Activated naive CD8-positive, alpha-beta T cell treated with anti-CD3 and anti-CD28 coated beads, Interleukin-2, amount 10 ng/mL, durations not matched to agents 7 days and 5 days (primary cell): ENCODE measurements at places on chromosomes 6 and 20. TPM values are rescaled to one million over a fixed set of nuclear protein-coding genes. Genes with fewer than 3 reads are reported as not detected.

- no peak for DNase-seq
Measured at GRCh38 chr6:129251669-129252376, 368.9 kb downstream of the LAMA2 start.

DNA sequence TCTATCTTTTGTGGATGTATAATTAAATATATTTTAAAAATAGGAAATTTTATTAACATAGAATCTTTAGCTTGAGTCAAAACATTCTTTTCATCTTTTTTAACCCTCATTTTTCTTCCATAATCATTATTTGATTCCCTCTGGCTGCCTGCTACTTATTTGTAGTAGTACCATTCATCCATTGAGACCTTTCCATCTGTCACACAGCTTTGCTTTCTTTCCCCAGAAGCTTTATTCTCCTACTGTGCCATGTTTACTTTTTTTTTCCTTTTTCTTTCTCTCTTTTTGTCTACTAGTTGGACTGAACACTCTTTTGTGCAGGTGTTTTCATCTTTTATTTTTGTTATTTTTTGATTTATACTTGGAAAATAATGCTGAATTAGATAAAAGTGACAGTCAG is 522.6 kb upstream of the MMS22L start:
- no peak for DNase-seq

- no peak for DNase-seq
Measured at GRCh38 chr6:4656106-4656505, 120.1 kb upstream of the CDYL start.

DNA sequence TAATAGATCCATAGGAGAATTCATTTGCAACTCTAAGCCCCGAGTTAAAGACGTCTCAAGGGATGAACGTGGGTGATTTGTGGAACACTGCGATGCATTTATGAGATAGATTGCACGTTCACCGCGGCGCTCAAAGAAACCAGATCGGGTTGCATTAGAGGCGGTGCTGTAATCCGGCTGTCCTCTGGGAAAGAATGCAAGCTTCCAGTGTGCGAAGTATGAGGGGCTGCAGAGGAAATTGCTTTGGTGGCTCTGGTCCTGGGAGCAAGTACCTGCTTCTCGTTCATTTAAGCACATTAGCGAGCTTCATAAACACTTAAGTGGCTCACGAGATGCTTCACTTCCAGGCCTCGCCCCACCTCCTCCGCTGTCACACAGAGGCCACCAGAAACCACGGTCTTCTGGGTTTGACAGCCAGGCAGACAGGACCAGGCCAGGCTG is 182.3 kb downstream of the CDH4 start:
- DNase-seq, result no peak

DNA sequence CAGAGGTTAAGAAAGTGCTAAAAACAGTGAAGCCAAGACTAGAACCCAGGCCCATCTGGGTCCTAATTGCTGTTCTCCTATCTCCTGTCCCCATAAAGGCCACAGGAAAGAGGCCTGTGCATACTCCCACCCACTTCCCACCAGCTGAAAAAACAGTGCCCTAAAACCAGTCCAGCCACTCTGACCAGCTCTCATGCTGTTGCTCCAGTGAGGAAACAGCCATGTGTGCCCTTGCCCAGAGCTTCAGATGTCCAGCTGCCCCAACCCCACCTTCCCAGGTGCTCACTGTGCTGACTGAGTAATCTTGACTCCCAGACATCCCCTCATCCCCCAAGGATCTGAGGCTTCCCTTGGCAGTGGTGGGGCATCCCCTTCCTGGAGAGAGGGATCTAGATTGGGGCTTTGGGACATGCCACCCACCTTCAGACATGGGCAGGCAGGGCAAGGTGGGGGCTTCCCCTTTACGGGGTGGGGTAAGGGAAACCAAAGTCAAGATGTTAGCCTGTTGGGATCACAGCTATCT is 28.7 kb downstream of the KCNK5 start:
- no peak for DNase-seq

DNA sequence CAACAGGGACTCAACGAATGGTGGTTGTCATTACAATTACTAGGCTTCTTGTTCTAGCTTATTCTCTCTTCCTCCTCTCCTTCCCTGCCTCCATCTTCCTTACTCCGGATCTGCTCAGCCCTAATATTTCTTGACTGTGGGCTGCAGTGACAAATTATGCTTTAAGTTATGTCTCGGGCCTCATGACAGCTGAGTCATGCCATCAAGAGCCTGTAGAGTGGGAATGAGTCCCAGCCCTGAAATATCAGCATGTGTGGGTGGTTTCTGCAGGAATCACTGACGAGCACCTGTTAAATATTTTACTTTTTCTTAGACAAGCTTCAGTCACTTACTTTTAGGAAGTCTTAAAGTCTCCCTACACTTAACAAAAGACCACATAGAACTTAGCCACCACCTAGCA is 83.1 kb upstream of the CBLN4 start:
- DNase-seq, result no peak

- peak; percentile 47 for DNase-seq
Measured at GRCh38 chr6:35601331-35602132, 87.2 kb downstream of the FKBP5 start.

GRCh38 chr6:39577446-39578165 is 147.6 kb downstream of the KIF6 start:
- DNase-seq, result no peak

- no peak for DNase-seq
Measured at GRCh38 chr20:16209951-16210361, 363.3 kb downstream of the KIF16B start.

- no peak for DNase-seq
Measured at GRCh38 chr6:21186479-21187055, 407.0 kb upstream of the SOX4 start.

DNA sequence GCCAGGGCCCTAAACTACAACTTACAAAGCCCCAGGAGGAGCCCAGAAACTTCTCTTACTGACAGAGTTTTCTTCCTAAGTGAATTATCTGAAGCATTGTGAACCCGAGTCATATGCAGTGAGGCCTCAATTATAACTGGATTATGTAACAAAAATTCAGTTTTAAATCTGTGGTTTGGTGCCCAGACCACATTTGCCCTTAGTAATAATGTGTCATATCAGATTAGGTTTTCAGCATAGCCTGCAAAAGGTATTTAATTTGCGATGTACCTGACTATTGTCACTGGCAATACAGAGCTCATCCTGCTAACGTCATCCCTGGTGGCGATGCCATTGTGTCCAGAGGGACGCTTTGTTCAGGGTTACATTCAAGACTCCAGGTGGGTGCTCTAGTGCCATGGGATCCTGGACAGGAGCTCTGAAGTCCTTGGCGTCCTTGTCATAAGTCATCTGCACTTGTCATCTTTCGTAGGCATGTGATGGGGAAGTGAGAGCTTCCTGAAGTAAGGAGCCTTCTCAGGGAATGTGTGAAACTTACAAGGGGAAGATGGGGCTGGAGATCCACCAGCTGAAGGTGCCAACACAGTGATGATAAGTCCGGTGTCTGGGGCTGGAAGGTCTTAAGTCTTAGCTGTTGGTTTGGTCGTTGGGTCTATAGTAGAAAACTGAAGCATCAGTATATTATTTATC is 65.1 kb downstream of the HIVEP1 start:
- no peak for DNase-seq

GRCh38 chr6:86535100-86535499 is 402.2 kb upstream of the HTR1E start:
- DNase-seq, result no peak

DNA sequence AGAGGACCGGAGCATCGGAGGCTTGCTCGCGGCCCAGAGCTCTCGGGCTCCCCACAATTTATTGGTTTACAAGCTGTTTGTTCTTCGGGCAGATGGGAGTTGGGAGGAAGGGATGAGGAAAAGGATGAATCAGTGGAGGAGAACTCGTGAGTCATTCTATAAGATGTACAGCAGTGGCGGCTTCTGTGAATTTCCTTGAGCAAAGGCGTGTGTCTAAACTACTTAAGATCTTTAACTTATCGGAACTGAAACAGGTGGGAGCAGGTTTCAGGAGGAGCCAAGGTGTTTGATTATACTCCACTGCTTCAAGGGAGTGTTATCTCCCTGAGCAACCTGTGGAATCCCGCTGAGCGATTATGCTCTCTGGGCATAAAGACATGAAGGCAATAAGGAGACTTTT is 50.5 kb upstream of the IBTK start:
- no peak for DNase-seq

DNA sequence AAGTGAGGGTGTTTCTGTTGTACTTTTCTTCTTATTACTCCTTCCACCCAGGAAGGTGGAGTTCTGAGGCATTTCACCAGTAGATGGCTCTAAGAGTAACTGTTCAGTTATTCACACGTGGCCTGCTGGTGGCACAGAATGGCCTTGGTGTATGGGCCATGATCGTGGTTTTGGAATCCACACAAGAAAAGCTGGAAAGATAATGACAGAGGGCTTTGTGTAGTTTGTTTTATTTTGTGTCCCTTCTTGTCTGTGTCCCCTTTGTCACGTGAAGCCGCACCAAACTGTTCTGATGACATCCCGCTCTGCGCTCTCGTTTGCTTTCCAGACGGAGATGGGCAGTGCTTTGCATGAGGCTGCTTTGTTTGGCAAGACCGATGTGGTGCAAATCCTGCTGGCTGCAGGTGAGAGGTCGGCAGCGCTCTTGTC is 93.4 kb downstream of the ANKS1A start:
- DNase-seq, result no peak

DNA sequence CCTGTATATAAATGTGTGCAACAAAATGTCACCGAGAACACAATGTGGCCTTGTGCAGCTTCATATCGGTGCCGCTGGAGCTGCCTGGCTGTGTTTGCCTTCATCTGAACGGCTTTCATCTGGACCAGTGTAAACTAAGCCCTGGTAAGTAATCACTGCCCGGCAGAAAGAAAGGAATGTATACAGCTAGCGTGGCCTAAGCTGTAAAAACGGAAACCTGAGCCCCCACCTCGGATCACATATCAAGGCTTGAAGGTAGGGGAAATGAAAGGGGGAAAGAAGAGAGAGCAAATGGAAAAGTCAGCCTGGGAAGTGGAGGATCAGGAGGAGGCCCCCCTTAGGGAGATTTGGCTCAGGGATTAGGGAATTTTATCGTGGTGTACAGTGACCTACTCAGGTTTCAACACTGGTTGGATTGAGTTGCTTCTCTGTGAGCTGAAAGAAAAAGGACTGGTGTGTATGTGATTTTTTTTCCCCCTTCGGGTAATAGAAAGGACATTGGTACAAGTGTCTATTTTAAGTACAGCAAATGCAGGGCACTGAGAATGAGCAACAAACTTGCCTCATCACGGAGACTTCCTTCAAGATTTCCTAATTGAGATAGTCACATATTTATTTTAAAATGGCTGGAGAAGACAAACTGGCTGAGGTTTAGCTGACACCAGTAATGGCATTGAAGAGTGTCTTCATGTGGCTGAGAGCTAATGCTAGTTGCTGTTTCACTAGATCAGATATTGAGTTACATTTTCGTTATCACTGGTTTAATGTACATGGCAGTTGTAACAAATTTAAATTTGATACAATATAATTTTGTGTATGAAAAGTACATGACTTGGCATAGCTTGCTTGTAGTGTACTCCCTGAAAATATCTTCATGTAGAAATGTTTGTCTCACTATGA is 3.5 kb downstream of the SOBP start:
- no peak for DNase-seq

- peak; percentile 68 for DNase-seq
Measured at GRCh38 chr6:27019651-27020552, 227.6 kb upstream of the PRSS16 start.

DNA sequence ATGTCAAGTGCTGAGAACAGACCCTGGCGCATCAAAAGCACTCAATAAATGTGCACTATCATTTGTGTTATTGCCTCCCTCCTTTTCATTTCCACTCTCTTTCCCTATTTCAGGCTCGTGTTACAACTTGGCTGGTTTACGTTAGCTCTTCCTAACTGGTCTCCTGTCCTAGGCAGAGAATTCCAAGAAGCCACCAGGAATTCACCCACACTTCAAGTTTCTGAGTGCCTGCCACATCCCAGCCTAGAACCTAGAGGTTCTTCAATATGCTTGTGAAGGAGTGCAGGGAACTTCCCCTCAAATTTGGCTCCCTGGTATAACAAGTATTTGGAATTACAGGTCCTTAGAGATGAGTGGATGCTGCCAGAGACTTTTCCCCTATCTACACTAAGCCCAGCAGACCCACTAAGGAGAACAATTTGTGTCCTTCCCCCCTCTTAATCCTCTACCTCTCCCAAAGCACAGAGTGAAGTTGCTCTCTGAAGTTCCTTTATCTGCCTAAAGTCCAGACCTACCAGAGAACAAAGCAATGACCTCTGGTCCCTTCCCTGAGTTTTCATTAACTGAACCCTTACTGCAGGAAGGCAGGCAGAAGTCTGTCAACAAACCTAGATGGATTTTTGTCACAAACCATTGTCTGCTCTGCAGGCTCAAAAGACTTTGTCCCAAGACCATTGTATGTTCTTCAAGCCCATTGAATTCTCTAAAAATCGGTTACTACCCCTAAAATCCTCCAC is 201.6 kb upstream of the JARID2 start:
- DNase-seq, result no peak

- no peak for DNase-seq
Measured at GRCh38 chr6:137678451-137678850, 184.3 kb upstream of the OLIG3 start.

DNA sequence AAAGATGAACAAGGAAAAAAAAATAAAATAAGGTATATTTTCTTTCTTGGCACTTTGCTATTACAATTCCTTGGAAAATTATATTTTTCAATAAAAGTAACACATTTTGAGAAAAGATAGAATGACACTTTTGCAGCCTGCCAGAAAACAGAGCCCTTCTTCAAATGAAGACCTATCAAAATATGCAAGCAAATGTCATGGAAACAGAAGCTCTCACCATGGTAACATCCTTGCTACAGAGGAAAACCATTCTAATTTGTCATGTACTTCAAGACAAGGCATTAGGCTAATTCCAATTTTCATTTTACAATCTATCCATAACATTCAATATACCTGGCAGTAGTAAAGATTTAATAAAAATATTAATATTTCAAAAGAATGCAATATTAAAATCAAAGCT is 177.9 kb downstream of the RNGTT start:
- DNase-seq, result no peak

GRCh38 chr6:25788305-25788922 is 33.9 kb downstream of the SLC17A4 start:
- peak; percentile 32 for DNase-seq

The OR2B6 gene
- total RNA-seq, result not detected

The ADGRF4 gene
- not detected for total RNA-seq

The SLCO4A1 gene
- 57.5 TPM for total RNA-seq

The SLC2A10 gene
- total RNA-seq, result not detected

The EFCAB8 gene
- 0.47 TPM for total RNA-seq

The PI16 gene
- total RNA-seq, result 0.37 TPM

The MATN4 gene
- 0.30 TPM for total RNA-seq
